Mucosa of descending colon (tissue), 3 donors: ENCODE measurements at places on chromosomes 16 and 17. TPM values are rescaled to one million over a fixed set of nuclear protein-coding genes. Genes with fewer than 3 reads are reported as not detected.

- DNase-seq, result peak; percentile 85
These were observed 2.8 kb upstream of the CIBAR2 start for GRCh38 chr16:85114909-85115567.

ABCA9 gene
- total RNA-seq, result 20.0 TPM

TMEM219 gene
- total RNA-seq, result 130 TPM

GRCh38 chr17:76441686-76442340, 11.1 kb downstream of the UBE2O start:
- no peak for DNase-seq
